ENCODE measurements at places on chromosomes 7 and 10.

DNA sequence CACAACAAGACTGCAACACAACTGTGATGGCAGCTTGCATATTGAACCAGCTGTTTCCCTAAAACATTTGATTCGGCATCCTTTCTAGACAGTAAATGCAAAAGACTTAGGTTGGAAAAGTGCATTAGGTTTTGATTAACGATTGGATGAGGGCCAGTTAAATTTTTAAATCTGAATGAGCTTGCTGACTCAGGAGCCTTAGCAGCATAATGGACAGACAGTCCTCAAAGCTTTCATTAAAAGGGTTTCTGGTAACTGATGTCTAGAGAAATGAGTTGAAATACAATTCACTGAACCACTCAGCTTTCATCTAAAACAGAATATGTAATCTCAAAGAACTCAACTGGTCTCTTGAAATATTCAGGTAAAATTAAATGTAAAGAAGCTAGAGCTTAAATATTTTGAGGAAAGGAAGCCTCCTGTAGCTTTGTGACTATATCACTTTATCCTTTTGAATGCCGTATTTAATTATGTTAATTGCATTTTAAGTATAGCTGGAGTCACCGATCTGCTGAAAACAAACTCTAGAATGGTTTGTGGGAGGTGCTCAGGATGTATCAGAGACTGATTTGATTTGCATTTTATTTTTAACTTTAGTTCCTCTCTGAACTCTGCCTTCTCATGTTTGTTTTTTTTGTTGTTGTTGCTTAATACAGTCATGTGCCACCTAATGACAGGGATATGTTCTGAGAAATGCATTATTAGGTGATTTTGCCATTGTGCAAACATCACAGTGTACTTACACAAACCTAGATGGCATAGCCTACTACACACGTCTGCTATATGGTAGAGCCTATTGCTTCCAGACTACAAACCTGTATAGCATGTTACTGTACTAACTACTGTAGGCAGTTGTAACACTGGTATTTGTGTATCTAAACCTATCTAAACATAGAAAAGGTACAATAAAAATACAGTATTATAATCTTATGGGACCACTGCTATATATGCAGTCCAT lies 29.2 kb upstream of the ATRNL1 start:
- no peak for DNase-seq

DNA sequence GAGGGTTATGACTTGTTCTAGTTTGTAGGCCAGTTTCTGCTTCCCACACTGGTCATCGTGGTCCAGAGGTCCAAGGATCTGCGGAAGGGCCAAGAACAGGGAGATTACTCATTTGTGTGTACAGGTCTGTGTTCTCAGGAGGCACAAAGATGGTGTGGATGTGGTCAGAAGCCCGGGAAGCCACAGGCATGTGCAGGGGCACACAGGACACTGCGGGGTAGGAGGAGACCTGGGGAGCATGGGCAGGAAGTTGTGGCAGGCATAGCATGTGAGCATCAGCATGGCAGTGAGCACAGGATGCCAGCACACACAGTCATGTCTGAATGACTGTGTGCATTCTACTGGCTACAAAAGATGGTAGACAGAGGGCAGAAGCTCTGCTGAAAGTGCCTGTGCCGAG lies 445.8 kb downstream of the PLXNA4 start:
- no peak for DNase-seq

DNA sequence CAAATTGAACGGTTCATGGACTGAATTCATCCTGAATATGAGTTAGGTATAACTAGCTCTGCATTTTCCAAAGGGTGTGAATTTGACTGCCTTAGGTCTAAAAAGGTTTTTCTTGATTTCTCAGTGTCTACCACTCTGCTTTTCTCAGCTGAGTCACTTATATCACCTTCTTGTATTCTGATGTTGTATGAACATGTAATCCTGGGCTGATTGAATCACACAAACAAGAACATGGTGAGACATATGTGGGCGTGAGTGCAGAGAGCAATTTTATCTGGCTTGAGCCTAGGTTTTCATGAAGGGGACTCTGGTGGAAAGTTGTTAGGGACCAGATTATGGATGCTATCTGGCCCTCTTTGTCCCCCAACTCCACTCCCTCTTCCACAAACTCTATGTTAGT lies 239.8 kb downstream of the SUGCT start:
- no peak for DNase-seq

DNA sequence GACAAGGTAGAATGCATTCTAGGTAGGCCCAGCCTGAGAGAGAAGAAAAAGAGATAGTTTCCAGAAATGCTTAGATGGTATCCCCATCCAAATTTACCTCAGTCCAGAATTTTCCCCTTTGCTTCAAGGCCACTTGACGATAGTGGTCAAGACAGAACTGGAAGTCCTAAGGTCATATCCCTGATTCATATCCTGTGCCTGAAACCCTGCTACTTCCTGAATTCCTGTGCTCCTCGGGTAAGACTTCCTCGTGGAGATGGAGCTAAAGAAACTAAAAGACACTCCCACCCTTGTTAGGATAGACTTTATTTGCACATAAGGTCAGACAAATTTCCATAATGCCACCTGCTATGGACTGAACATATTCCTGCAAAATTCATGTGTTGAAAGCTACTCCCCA lies 175.9 kb downstream of the EVX1 start:
- no peak for DNase-seq

- no peak for DNase-seq
These were observed 59.1 kb downstream of the CDC123 start for GRCh38 chr10:12255048-12255447.

GRCh38 chr10:91709394-91709798 lies 76.5 kb upstream of the PPP1R3C start:
- no peak for DNase-seq

- no peak for DNase-seq
These were observed 26.3 kb downstream of the PAPSS2 start for GRCh38 chr10:87685832-87686574.

GRCh38 chr10:79274279-79275104 lies 72.8 kb upstream of the PPIF start:
- DNase-seq: peak; percentile 86

GRCh38 chr7:2487586-2488271 lies 11.5 kb upstream of the GRIFIN start:
- DNase-seq: no peak

DNA sequence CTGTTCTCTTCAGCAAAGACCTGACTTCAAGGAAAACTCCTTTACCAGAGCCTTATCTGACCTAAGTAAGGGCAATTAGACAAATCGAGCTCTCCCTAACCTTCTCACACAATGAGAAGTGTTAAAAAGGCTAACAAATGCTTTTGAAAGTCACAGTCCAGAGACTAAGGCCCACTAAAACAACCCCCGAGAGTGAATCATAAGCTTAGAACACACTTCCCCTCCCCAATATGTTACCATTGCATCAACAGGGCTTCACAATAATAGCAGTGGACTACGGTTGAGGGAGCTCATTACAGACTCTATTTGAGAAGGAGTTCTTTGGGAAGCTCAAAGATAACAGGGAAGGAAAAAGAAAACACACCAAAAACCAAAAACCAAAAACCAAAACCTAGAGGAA lies 28.6 kb upstream of the ZEB1 start:
- DNase-seq: no peak

DNA sequence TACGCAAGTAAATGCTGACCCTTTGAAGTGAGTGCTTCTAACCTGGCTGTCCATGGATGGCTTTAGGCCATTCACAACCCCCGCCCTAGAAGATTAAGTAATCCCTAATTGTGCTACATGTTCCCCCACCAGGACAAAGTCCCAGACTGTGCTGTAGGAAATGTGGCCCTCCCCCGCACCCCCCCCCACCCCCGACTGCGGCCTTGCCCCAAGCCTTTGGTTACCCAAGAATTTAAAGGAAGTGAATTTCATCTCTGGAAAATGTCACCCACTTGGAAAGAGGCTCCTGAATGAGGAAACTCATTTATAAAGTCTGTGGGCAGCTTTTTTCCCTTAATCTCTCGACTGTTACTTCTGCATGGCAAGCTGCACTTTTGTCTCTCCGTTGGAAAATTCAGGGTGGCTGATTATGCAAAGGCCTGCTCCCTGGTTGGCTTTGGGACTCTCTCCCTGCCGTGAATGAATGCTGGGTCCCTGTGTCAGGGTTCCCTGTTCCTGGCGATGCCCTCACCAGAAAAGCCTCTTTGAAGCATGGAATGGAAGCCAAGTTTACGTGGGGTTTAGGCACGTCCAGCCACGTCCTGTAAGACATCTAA lies 31.4 kb upstream of the AQP1 start:
- DNase-seq: no peak

DNA sequence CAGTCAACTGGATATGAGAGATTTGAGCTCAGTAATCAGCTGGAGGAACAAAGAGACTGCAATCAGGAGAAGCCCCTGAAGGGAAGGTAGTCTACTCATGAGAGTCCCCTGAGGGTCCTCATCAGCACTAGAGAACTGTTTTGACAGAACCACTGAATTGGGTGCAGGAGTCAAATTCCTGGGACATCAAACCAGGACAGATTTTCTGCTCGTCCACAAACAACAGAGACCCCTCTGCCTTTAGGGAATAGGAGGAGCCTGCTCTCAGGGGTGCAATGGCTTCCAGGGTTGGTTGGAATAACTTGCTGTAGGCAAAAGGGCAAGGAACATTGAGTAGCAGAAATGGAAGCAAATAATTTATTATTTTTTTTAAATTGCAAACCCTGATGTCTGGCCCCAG lies 21.9 kb upstream of the NEUROD6 start:
- DNase-seq: no peak

- no peak for DNase-seq
These were observed 378.6 kb downstream of the REEP3 start for GRCh38 chr10:63899673-63900300.

DNA sequence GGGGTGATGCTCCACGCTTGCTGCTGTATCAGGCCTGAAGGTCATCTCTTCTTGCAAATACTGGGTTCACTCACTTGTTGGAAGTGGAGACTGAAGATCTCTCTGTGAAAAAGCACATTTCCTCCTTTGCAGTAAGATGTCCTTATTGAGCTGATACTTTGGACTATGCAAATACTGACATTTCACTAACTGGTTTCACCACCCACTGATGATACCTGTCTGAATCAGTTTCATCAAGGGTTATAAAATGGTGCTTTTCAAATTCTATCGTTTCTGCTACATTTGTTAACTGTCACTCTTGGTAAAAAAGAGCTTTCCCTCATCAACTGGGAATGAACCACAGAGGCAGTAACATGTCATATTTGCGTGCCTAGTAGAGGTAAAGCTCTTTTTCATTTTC lies 35.5 kb downstream of the RAB19 start:
- no peak for DNase-seq

Measured in upper lobe of right lung (tissue), 1 donor.